ENCODE measurements at places on chromosomes 12 and 14.

DNA sequence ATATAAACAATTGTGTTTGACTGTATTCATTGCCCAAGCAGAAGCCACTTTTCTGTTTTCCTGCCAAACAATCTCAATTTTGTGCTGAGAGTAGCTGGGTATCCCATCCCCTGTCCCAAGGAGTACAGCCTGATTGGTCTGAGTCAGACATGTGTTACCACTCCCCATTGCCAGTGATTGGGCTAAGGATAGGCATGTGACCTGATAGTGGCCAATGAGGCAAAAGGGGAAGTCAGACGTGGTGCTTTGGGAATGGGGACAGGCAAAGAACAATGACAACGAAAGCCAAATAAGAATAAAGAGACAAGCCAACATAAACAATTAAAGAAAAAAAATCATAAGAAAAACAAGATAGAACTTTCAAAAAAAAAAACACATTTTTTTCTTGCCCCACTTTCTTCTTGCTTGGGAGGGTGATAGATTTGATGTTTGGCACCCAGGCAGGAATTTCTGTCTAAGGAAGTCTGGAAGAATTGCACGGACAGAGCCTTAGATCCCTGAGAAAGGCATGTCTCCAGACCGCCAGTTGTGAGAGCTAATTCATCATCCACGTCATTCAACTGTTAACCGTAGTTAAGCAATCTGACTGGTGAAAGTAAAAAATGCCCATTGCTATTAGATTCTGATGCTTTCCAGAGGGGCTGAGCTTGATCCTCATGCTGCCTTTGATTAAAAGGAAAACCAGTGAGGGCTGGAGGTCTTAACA lies 626.6 kb upstream of the TMEM132C start:
- no peak for DNase-seq

- DNase-seq, result no peak
Measured at GRCh38 chr12:112105891-112106290, 2.7 kb downstream of the NAA25 start.

DNA sequence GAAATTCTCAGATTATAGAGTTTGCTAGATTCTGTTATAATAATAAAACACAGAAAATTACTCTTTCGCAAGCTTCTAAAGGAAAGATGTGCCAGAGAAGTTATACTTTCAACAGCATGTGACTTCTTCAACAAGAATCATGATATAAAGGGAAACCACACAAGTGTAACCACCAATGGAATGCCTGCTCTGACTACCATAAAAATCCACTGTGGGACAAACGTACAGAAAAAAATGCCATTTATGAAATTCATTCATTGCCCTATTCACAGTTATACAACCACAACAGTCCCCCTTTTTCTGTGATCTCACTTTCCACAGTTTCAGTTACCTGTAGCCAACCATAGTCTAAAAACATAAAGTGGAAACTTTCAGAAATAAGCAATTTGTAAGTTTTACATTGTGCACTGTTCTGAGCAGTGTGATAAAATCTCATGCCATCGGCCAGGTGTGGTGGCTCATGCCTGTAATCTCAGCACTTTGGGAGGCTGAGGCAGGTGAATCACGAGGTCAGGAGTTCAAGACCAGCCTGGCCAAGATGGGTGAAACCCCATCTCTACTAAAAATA lies 3.2 kb downstream of the CATSPERB start:
- DNase-seq, result no peak

DNA sequence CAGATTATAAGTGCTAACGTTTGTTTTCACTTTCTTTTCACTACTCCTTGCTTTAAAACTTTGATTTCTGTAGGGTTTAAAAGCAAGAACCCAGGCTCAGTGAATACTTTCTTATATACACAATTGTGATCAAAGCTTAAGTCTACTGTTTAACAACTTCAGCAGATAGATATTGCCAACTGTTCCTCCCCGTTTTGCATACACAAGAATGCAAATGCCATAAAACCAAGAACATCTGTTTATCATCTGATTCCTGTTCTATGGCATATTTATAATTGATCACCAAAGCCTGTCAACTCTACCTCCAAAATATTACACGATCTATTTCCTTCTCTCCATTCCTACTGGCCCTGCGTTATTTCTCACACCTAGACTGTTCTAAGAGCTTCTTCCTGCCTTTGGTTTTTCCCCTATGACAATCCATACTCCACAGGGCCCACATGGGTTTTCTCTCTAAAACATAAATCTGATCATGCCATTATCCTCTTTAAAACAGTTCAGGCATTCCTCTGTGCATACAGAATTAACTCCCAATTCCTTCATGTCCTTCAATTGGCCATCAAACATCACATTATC lies 15.9 kb downstream of the MED13L start:
- no peak for DNase-seq

- DNase-seq, result no peak
Measured at GRCh38 chr14:34029921-34030334, 79.1 kb upstream of the EGLN3 start.

GRCh38 chr12:124583854-124584253 lies 16.4 kb upstream of the NCOR2 start:
- DNase-seq, result peak; percentile 44

DNA sequence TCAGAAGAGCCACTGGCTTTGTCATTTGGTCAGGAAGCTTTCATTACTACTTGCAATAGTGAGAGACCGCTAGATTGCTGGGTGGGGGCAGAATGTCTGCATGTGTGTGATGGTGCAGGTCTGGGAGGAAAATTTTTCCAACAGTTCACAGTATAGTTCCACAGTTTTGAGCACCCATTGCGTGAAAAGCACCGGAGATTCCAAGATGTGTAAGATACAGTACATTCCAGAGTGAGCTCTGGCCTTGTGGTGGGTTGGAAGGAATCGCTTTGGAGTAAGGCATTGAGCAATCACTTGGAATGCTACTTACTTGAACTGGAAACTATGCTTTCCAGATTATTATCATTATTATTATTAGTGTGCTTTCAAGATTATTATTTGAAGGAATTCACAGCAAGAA lies 47.6 kb upstream of the FRMD6 start:
- DNase-seq, result no peak

DNA sequence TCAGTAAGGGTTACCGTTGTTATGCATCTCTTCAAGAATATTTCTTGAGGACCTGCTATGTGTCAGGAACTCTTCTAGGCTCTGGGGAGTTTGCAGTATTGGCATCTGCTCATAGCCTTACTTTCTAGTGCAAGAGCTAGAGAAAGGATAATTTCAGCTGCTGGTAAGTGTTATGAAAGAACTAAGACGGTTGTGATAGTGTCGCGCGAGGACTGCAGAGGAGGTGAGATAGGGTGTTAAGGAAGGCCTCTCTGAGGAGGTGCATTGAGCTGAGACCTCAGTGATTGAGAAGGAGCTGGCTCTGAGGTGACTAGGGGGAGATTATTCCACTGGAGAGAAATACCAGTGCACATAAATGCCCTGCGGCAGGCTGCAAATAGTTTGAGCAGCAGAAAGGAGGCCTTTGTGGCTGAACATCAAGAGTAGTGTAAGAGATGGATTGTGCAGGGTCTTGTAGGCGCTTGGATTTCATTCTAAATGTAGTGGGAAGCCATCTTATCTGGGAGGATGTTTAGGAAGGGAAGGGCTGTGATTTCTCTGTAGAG lies 824 bp downstream of the DDX55 start:
- no peak for DNase-seq

DNA sequence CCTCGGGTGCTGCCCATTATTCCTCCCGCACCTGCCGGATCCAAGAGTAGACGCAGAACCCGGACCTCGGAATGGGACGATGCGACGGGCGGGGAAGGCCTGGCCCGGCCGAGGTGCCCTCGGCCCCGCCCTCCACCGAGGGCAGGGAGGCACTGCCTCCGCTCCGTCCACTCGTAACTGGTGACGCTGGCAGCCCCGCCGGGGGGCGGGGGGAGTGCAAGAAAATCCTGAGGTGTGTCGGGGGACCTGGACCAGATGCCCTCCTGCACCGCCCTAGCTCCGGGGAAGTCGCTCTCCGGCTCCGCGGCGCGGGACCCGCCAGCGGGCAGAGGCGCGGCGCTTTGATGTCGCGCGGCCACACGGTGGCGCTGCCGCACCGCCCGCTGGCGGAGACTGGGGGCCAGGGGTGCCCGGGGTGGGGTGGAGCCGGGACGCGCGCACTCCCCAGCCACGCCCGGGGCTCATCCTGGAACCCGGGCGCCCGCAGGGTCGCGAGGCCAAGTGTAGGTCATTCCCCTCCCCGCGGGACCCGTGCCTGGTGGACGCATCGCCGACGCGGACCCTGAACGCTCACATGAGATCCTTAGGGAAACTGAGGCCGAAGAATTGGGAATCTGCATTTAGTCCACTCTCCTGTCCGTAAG lies 202.8 kb downstream of the TTC8 start:
- DNase-seq, result peak; percentile 83

GRCh38 chr12:116009805-116010204 lies 267.7 kb downstream of the MED13L start:
- DNase-seq, result no peak

DNA sequence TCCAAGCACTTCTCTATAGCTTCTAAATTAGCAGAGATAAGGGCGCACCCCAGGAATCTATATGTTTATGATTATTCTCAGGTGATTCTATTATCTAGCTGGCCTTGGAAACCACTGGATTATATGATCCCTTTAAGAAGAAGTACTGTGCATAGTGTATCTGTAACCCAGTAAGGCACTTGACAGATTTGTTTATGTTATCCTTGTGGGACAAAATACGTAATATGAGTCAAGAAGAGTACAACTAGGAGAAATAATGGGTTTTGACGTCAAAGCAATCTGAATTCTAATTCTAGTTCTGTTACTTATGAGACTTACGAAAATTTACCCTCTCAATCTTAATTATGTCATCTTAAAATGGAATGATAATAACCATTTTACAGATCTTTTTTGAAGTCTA lies 259.6 kb upstream of the NAV3 start:
- DNase-seq, result no peak

DNA sequence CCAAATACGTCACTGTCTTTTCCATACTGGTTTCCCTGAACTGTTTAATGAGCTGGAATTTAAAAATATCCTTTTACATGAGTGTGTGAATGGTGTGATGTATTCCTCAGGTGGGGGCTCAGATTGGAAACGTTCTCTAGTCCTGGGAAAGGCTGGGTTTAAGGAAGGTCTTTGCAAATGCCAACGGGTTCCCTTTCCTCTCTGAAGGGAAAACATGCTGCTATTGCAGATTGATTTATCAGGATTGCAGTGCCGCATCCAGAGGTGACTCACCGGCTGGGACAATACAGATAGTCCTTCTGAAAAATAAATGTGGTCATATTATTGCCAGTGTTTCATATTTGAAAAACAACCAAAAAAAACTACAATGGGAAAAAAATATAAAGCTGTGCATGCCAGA lies 193.1 kb upstream of the FLRT2 start:
- DNase-seq, result no peak

DNA sequence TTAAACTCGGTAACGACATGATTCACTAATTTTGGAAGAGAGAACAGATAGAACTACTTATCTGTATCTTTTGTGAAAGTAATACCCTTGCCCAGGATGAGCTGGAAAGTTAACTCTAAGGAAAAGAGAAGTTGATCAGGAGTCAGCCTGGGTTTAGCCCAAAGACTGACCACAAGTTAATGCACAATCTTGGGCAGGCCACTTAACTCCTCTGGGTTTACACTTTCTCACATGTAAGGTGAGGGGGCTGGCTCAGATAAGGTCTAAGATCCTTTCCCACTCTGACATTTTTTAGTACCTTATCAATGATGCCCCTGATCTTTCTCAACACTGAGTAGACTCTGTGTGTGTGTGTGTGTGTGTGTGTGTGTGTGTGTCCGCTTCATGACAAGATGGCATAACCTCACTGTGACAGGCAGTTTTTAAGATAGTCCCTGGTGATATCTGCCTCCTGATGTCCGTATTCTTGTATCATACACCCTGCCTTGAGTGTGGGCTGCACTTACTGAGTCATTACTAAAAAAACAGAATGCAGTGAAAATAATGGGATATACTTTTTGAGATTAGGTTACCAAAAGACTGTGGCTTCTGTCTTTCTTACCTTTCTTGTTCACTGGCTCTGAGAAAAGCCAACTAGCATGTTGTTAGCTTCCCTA lies 56.2 kb upstream of the CCDC198 start:
- DNase-seq, result no peak

DNA sequence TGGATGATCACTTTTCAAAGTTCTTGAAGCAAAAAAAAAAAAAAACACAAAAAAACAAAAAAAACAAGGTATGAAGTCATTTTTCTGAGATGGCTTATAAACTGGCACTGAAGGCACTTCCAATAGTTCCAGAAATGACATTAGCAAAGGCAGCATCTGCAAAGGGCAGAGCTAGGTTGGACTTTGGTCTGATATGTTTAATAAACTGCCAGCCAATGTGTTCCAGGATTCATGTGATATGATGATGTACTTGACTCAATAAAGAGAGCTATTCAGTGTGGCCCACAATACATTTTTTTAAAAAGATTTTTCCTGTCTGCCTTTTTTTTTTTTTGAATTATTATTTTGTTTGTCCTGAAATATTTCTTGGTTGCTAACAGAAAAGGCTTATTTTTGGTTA lies 79.6 kb downstream of the VRK1 start:
- no peak for DNase-seq

- DNase-seq, result no peak
Measured at GRCh38 chr12:60010486-60010885, 414.7 kb downstream of the SLC16A7 start.

Measured in germinal center (tissue), 1 donor.